ENCODE measurements at places on chromosomes 1 and 21.

DNA sequence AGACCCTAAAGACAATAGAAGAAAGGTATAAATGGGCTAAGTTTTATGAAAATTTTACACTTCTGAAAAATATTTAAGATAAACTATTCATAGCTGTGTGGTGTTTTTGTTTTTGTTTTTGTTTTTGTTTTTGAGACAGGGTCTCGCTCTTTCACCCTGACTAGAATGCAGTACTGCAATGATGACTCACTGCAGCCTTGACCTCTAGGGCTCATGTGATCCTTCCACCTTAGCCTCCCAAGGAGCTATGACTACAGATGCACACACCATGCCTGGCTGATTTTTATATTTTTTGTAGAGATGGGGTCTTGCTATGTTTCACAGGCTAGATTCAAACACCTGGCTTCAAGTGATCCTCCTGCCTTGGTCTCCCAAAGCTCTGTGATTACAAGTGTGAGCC is 66.6 kb downstream of the PUM1 start:
- no peak for DNase-seq

GRCh38 chr1:10082785-10083479 is 50.2 kb downstream of the UBE4B start:
- DNase-seq, result no peak

DNA sequence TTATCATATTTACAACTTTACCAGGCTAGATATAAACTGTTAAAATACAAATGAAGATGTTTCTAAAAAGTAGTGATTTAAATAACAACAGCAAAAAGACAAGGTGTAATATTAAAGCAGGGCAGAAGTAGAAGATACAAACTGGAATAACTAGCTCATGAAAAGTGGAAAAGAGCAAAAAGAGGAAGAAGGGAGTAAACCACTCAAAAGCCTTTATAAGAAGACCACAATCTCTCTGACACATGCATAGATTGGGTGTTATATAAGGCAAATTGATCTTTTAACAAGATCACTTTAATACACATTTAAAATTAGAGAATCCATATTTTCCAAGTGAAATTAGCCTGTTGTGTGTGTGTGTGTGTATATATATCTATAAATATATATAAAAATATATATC is 5.0 kb downstream of the DENND1B start:
- DNase-seq, result no peak

GRCh38 chr1:183537405-183537804 is 52.9 kb downstream of the NCF2 start:
- no peak for DNase-seq

GRCh38 chr1:201137024-201137392 is 10.0 kb upstream of the ASCL5 start:
- DNase-seq, result no peak
